ENCODE measurements at places on chromosomes 13 and 19.

GRCh38 chr13:113802761-113803160 is 43.7 kb downstream of the TMEM255B start:
- DNase-seq = no peak

- peak; percentile 17 for DNase-seq
These were observed 14.8 kb downstream of the BRD4 start for GRCh38 chr19:15317392-15318071.

GRCh38 chr13:110521946-110522345 is 39.6 kb downstream of the RAB20 start:
- DNase-seq = no peak

DNA sequence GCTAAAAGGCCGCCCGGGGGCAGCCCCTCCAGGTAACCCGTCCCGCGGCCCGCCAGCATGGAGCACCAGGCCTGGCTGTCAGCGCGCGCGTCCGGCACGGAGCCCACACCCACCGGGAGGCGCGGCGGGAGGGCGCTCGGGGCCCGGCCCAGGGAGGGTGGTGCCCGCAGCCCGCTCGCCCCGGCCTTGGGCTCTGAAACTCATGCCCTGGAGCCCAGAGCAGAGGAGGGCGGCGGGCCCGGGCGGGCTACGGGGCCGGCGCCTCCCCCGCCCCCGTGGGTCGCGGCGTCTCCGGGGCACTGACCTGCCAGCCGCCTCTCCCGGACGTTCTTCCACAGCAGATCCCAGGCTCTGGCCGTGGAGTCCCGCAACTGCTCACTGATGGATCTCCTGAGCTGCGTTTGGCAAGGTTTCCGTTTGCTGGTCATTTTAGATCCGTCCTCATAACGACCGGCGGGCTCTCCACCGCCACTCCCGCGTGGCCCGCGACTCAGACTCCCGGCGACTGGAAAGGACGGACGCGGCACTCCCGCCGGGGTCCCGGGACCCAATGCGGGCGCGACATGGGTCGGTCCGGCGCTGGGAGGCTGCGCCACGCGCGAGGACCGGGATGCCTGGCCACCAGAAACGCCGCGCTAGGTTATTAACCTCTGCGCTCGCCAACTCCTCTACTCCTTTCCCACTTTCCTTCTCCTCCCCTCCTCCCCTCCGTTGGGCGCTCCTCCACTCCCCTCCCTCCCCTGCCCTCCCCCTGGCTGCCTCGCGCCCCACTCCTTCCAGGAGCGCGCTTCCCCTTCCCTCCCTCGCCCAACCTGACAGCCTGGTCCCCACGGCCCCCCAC is 64.7 kb upstream of the STARD13 start:
- peak; percentile 70 for DNase-seq

- DNase-seq = no peak
These were observed 60.3 kb upstream of the CLDN10 start for GRCh38 chr13:95492044-95492801.

- DNase-seq = no peak
These were observed 15.5 kb upstream of the SERPINE3 start for GRCh38 chr13:51323824-51324511.

DNA sequence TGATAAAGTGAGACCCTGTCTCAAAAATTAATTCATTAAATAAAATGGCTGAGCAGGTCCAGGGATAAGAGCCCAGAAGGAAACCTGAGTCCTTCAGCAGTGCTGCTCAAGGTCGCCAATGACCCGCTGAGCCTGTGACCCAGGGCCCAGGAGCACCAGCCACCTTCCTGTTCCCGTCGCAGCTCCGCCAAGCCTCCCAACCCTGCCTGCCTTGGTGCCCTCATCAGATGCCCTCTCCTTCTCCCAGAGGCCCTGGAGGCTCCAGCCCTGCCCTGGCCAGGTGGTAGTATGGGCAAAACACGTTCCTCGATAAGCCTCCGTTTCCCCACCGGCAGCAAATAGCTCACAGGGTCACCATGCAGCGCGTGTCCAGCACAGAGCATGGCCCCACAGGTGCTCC is 2.6 kb downstream of the REXO1 start:
- DNase-seq = no peak

GRCh38 chr19:42091742-42092141 is 15.8 kb downstream of the ZNF574 start:
- DNase-seq = peak; percentile 71

DNA sequence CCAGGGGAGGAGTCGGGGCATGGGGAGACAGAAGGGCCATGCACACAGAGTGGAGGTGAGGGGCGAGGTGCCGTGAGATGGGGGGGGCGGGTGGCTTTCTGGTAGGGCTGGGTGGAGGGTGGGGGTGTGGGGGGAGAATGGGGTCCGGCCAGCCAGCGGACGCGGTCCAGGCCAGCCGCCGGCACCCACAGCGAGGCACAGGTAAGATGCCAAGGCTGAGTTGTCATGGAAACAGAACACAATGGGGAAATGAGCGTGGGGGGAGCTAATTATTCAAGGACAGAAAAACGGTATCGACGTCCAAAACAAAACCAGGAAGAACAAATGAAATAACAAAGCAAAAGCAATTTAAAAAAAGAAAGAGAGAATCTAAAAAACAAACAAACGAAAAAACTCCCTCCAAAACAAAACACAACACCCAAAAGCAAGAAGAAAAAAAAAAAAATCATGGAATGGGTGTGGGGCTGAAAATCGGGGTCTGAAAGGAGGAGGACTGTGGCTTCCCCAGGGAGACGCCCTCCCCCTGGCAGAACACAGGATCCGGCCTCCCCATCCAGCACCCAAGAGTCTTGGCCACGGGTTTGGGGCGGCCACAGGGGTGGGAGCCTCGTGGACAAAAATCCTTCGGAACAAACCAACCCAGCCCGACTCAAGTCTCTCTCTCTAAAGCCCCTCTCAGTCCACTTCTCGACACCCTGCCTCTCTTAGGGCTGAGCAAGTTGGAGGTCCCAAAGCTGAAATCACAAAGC is 92.5 kb downstream of the PTPRS start:
- no peak for DNase-seq

DNA sequence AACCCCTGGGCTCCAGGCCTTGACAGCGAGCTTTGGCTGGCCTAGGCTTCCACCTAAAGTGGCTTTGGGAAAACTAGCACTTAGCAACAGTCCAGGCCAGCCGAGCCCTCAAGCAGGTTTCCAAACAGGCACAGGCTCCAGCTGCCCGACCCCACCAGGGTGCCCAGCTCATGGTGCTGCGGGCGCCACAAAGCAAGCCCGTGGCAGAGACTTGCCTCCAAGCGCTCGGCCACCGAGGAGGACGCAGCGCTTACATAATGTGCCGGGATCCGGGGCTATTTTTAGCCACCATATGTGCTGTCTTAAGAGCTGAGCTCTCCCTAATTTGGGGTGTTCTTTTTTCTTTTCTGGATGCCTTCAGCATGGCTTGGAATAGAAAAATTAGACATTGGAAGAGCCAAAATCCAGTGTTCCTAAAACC is 56.1 kb upstream of the F7 start:
- DNase-seq = peak; percentile 57

GRCh38 chr19:11451327-11451870 is 16.0 kb downstream of the PRKCSH start:
- no peak for DNase-seq

DNA sequence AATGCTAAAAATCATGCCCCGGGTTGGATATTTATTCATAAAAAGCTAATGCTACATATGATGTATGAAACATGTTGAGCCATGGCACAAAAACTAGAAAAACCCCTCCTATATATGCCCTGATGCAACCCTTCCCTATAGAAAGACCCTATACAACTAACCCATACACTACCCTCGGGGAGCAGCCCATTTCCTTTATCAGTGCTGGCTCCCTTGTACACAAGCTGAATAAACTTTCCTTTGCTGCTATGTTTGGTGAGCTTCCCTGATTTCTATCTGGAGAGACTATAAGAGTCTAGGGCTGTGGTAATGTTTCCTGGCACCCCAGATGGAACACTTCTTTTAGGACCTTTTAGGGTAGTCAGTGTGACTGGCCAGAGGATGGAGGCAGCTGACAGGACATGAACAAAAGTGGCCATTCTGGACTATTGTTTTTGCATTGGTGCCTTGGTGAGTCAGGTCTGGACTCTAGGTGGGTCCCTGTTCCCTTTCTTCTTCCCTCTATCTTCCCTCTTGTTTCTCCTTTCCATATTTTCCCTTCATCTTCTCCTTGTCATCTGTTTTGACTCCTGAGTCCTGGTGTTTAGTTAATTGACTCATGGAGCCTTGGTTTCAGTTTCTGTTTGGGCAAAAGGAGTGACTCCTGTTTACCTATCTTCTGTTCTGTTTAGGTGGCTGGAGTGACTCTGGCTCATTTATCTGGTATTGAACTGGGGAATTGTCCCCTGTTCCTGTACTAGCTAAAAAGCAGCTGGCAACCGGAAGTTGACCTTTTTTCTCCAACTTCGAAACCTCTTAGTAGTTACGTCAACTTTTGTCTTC is 1321.8 kb upstream of the PCDH9 start:
- DNase-seq = no peak

DNA sequence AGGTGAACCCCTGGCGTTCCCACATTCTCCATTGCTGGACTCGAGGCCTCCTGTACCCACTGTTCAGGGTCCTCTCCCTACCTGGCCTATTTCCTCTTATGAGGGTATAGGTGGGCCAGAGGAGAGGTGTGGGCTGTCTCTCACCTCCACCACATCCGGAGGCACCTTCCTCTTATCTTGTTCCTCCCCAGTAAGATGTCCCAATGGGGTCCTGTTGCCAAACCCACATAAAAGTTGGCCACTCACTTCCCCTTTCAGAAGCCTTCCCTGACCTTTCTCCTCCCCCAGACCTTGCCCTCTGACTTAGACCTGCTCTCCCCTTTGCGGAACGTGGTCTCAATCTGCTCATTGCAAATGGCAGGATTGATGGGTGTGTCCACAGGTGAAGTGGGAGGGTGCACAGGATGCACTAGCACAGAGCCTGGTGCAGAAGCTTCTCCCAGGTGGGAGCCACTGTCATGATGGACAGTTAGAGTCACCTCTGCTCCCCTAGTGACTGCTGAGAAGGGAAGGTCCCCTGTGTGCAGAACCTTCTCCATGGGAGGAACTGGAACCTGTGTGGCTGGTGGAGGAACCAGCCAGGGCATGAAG is 1.3 kb downstream of the CYP4F3 start:
- DNase-seq = no peak

GRCh38 chr19:27936139-27936538 is 1276.8 kb downstream of the UQCRFS1 start:
- no peak for DNase-seq

DNA sequence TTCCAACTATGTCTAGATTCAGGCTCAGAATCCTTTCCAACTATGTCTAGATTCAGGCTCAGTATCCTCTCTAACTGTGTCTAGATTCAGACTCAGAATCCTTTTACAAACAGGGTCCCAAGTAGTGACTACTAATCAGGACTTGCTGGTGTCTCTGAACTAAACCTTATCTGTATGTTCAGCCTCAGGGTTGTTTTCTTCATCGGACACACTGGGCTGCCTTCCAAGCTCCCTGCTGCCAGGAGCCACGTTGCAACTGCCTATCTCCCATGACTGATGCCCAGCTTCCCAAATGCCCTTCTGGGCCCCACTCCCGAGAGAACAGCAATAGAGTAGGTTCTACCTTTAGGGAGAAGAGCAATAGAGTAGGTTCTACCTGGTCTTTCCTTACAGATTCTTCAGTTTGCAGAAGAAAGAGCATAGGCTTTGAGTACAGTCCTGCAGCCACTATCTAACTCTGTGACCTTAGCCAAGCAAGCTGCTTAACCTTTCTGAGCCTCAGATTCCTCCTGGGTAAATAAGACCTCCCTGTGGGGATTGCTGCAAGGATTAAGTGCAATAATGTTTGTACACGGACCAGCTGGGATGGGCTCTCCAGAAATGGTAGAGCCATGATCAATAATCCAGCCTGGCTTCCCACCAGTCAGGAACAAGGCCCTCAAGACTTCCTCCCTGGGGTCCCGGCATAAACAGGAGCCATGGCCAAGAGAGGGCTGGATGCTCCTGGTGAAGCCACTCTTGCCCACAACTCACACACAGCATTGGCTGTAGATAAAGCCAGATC is 61.5 kb downstream of the ZIC5 start:
- peak; percentile 17 for DNase-seq

DNA sequence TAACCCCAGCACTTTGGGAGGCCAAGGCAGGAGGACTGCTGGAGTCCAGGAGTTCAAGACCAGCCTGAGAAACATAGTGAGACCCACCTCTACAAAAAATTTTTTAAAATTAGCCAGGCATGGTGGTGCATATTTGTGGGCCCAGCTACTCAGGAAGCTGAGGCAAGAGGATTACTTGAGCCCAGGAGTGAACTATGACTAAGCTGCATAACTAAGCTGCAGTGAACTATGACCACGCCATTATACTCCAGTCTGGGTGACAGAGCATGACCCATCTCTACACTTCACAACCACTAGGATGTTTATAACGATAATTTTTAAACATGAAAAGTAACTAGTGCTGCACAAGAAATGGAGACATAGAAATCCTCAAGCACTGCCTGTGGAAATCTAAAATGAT is 352.7 kb upstream of the SGCG start:
- DNase-seq = no peak

DNA sequence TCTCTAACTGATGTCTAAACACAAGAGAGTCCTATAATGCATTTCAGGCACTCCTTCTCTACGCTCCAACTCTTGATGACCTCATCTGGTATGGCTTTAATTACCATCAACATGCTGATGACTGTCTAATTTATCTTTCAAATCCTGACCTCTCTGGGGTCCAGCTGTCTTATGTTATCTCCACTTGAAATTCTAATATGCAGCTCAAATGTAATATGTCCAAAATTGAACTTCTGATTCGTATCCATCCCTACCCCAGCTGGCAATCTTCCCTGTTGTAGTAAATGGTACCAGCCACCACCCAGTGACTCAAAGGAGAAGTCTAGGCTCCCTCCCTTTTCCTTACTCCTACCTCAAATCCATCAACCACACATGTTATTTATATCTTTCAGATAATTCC is 288.0 kb upstream of the SLC10A2 start:
- no peak for DNase-seq

GRCh38 chr19:13089139-13089856 is 13.4 kb downstream of the LYL1 start:
- DNase-seq = no peak

DNA sequence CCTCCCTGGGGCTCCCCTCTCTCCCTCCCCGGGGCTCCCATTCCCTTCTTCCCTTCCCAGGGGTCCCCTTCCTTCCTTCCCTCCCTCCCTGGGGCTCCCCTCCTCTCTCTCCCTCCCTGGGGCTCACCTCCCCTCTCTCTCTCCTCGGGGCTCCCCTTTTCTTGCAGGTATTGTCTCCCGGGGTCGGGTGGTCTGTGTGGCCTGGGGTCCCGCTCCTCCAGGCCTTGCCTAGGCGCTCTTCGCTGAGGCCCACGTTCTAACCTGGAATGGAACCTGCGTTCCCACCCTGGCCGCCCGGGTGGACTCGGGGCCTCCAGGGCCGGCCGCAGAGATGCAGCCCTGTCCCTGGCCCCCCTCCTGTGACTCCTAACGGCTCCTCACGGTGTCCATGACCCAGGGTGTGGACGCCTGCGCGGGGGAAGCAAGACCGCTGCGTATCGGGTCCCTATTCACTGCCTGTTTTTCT is 940 bp upstream of the DCUN1D2 start:
- DNase-seq = peak; percentile 32

GRCh38 chr19:19111967-19112580 is 26.2 kb downstream of the TMEM161A start:
- DNase-seq = no peak

- no peak for DNase-seq
These were observed 106.4 kb upstream of the EDNRB start for GRCh38 chr13:78024996-78025395.

- DNase-seq = no peak
These were observed 255.7 kb downstream of the DACH1 start for GRCh38 chr13:71611292-71611691.

Measured in foreskin fibroblast (primary cell).